ENCODE measurements at places on chromosomes 16 and 17.

GRCh38 chr16:87705771-87706277 is 60.0 kb downstream of the KLHDC4 start:
- no peak for DNase-seq

DNA sequence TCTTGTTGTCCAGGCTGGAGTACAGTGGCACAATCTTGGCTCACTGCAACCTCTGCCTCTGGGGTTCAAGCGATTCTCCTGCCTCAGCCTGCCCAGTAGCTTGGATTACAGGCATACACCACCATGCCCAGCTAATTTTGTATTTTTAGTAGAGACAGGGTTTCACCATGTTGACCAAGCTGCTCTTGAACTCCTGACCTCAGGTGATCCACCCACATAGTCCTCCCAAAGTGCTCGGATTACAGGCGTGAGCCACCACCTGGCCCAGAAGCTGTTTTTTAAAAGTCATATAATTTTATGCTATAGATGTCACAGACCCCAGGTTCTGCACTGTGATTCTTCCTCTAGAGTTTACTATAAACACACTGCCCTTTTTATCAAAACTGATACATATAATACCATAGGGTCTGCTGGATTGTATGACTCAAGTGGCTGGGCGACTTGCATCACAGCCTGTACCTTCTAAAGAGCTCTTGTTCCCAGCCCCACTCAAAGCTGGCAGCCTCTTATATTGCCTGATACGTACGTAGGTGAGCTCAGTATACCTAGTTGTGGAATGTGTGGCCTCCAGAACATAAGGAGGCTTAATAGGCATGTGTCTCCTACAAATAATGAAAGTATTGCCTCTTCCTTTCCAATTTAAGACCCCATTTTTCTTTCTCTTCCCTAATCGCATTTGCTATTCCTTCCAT is 295.8 kb downstream of the ZFHX3 start:
- no peak for DNase-seq

DNA sequence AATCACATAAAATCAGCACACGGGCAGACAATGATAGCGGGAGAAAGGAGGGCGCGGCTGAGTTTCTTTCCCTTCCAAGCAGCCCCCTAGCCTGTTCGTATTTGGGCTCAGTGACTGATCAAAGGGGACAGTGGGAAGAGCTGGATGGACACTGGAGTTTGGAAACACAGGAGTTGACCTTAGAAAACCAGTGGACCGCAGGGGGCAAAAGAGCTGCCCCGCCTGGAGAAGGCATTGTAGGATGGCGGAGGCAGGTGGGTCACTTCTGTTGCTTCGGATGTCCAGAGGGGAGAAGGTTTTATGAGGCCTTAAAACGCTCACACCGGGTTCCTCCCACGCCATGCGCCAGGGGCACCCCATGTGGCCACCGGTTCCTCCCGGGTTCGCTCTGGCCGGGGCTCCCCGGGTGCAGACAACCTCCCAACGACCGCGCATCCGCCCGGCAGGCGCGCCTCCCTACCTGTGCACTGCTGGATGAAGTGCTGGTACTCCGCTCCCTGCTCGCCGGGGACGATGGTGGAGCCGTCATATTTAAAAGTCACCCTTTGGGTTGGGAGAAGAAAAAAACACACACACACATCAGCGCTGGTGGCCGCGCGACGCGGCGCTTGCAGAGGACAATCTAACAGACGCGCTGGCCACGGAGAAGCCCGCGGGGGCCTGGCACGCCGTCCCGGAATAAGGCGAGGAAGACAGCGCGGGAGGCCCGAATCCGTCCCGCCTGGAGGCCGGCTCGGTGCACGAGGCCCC is 662 bp downstream of the COTL1 start:
- DNase-seq, result peak; percentile 38

GRCh38 chr16:12173121-12173520 is 196.6 kb downstream of the SNX29 start:
- no peak for DNase-seq

GRCh38 chr17:80722661-80723060 is 178.0 kb downstream of the RPTOR start:
- no peak for DNase-seq

All from hepatic stellate cell (primary cell).